ENCODE measurements at places on chromosomes 4 and X.

- no peak for DNase-seq
These were observed 35.6 kb downstream of the BCLAF3 start for GRCh38 chrX:19955306-19955705.

DNA sequence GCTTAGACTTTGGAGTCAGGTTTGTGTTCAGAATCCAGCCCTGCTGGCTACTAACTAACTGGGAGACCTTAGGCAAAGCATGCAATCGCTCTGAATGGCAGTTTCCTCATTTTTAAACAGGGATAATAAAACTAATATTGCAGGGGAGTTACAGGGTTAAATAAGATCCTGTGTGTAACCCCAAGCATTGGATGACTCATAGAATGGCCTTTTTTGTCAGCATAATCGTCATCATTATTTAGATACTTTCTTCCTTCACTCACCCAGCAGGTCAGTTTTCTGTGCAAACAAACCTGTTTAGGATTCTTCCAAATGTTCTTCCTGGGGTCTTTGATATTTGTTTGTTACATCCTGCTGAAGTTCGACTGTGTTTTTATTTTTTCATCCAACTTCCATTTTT, 208.2 kb downstream of the EVC2 start:
- DNase-seq = no peak

- no peak for DNase-seq
These were observed 4.8 kb downstream of the PROM1 start for GRCh38 chr4:16079046-16079445.

GRCh38 chr4:38452009-38452408, 212.0 kb upstream of the KLF3 start:
- DNase-seq = no peak

DNA sequence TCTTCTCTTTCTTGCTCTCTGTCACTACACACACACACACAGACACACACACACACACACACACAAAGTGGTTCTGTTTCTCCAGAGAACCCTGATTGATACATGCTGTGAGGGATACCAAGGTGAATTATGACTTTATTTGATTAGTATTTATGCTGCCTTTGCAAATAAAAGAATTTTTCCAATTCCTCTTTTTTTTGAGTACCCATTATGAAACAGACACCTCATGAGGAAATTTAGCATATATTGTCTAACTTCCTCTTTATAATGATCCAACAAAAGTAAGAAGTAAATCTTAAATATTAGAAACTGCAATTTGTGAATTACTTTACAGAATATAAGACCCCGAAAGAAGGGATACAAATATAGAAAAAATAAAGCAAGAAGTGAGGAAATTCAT, 14.3 kb upstream of the RAB28 start:
- no peak for DNase-seq

DNA sequence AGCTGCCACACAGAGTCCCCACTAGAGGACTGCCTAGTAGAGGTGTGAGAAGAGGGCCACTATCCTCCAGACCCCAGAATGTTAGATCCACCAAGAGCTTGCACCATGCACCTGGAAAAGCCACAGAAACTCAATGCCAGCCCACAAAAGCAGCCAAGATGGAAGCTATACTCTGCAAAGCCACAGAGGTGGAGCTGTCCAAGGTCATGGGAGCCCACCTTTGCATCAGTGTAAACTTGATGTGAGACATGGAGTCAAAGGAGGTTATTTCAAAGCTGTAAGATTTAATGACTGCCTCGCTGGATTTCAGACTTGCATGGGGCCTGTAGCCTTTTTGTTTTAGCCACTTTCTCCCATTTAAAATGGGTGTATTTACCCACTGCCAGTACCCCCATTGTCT, 1030.1 kb upstream of the GRIA3 start:
- DNase-seq = no peak

GRCh38 chr4:1092026-1092982, 21.1 kb downstream of the RNF212 start:
- no peak for DNase-seq

DNA sequence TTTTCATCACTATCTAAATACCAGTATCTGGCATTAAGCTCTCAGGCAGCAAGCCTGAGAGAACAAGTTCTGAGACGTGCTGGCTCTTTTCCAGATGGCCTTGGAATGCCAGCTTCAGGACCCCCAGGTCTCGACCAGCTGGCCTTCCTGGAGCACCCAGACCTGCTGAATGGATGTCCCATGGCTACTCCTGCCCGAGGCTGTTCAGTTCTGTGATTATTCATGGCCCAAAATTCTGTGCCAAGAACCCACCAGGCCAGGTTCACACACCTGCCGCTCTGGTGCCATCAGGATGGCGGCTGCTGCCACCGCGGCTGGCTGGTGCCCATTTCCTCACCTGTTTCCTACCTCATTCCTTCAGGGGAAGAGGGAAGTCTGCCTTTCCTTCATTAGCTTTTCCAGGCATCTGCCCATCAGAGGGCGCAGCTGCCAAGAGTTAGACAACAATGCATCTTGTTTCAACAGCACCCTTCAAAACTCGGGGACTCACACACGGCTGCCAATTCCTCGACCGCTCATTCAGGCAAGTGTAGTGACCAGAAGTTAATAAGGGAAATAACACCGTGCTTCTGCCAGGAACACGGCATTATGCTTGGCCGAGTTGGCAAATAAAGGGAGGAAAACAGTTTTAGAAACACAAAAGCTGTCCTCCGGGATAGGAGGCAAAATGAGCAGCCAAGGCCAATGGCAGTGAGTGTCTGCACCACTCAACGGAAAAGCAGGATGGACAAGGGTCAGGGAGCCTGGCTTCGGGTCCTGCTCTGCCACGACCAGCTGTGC, 173.8 kb downstream of the NSUN7 start:
- no peak for DNase-seq

DNA sequence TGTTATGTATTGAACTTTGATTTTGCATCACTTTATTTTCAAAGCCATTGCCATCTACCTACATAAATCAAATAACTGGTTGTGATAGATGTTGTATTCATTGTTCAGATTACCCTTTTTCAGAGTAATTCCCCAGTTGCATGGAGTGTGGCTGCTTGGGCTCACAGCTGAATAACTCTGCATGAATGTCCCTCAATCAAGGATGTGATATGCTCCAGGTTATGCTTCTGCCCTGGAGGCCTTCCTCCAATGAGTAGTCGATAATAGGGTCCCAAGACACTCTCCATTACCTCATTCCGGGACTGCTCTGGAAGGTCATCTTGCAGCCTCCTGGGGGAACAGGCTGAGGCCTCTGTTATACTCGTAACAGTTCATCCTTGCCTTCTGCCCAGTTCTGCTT, 251.8 kb downstream of the ADGRL3 start:
- DNase-seq = no peak

DNA sequence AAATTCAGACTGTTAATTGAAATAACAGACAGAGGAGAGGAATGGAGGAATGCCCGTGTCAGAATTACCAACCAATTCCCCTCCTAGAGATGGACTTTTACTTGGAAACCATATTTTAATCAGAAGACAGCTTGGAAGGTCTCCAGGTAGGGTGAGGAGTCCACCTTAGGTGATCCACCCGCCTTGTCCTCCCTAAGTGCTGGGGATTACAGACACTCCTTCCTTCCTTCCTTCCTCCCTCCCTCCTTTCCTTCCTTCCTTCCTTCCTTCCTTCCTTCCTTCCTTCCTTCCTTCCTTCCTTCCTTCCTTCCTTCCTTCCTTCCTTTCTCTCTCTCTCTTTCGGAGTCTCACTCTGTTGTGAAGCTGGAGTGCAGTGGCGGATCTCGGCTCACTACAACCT, 328.0 kb downstream of the RAPGEF2 start:
- DNase-seq = no peak
